ENCODE measurements at places on chromosomes 7 and 10.

DNA sequence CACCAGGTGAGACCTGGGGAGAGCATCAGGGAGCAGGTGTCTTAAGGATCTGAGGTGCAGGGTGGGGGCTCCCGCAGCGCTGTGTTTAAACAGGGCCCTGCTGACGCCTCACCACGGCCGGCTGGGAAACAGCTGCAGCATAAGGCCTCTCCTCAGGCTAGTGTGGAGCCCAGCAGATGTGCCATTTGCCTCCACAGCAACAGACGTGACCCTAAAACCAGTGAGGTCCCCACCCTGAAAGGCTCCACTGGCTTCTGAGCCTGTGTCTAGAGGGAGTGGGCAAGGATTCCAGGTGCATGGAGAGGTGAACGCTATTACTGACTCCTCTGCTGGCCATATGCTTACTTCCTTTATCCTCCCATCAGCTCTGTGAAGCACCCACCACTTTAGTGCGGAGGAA, 47.8 kb downstream of the SYPL1 start:
- DNase-seq = peak; percentile 63

- no peak for DNase-seq
These were observed 58.4 kb upstream of the FGL2 start for GRCh38 chr7:77258014-77258413.

DNA sequence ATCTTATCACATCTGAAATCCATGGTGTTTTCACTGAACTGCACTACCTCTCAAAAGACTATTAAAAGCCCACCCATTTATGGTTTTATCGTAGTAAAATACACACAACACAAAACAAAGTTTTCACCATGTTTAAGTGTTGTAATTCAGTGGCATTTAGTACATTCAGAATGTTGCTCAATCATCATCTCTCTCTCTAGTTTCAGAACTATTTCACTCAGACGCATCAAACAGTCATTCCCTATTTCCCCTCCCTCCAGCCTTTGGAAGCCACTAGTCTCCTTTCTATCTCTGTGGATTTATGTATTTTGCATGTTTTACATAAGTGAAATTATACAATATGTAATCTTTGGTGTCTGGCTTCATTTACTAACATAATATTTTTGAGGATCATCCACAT, 332.6 kb downstream of the TNS3 start:
- no peak for DNase-seq

DNA sequence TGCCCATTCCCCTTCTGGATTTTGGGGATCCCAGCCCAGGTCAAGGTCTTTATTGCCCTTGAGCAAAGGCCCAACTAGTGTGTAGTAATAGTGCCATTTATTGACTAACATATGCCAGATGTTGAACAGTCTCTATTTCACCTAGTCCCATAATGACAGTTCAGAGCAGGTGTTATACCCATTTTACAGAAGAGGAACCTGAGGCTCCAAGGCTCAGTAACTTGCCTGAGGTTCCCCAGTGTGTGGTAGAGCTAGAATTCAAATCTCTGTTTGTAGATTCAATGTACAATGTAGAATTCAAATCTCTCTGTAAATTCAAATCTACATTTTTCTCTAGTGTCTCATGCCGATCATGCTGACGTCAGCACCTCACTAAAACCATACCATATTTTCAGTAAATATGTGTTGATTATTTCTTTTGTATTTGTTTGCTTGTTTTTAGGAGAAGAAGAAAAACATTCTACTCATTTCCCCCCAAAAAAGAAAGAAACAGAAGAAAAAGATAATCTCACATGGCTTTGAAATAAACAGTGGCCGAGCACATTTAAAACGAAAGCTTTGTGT, 329.7 kb downstream of the PRPF18 start:
- DNase-seq = no peak

- no peak for DNase-seq
These were observed 245.3 kb upstream of the CELF2 start for GRCh38 chr10:10772411-10772810.

GRCh38 chr7:153951316-153951715, 100.9 kb upstream of the DPP6 start:
- DNase-seq = no peak

DNA sequence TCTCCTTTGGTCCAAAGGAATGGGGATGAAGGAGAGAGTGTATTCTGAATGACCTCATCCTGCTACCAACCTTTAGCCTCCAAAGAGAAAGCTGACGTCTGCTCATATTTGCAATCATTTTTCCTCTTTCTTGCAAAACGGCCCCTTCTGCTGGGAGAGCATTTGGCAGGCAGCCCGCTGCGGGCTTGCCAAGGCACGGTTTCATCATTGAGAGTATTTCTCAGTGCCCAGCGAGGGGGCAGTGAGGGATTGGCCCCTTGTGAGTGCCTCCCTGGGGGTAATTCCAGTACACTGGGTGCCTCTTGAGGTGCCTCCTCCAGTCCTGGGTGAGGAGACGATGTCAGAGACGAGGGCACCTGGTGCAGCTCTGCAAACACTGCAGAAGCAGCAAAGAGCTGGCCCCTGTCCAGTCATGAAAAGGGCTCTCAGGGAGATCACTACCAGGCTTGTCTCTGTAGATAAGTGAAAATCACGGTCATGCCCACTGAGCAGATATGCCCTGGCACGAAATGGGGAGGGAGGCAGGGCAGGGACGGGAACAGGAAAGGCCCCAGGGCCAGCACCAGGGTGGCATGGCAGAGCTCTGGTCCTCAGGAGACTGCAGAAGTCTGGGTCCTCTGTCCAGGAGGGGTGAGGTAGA, 48.7 kb upstream of the SHH start:
- DNase-seq = no peak

DNA sequence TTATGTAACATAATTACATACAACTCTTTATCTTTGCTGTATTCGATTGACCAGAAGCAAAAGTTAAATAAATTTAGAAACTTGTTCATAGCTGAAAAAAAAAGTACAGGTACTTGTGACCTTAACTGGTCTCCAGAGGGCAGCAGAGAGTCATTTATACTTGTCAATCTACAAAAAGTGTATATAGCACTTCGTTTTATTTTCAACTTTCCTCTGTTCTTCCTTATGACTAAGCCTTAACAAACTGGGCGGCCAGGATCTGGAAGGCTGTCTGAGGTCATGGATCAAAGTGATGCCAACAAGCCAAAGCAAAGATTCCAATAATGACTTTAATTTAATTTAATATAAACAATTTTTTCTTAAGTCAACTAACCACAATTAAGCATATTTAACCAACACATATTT, 29.8 kb downstream of the C10orf67 start:
- DNase-seq = peak; percentile 73

GRCh38 chr10:89652806-89653370, 7.8 kb upstream of the PANK1 start:
- DNase-seq = no peak

- no peak for DNase-seq
These were observed 213.7 kb downstream of the GRID1 start for GRCh38 chr10:86152911-86153310.

DNA sequence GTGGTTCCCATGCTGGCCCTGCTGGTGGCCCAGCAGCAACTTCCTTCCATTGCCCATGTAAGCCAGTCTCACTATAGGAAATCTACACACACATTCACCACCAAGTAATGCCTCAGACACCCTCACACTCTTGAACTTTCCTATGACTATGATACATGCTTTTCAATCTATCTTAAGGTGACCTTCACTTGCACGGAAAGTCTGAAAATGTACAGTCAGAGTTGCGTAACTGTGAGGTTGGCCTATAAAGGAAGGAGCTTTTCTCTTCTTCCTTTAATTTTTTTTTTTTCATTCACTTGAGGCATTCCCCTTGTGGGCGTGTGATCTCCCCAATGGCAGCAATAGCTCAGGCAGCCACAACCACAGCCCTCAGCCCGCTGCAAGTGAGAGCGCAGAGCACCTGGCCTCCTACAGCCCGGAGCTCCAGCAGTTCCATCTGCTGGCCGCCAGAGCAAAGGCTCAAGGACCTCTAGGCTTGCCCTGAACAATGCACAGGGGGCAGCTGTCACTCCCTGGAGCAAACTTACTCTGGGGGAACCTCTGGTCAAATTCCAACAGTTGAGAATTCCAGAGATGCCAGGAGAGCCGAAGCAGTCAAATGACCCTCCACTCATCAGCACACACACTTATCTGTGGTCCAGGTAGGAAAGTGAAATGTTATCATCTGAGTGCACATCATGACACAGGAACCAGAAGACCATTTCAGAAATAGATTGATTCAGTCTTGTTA, 123.1 kb upstream of the ADO start:
- peak; percentile 77 for DNase-seq

- DNase-seq = peak; percentile 58
These were observed 30.5 kb upstream of the SLF2 start for GRCh38 chr10:100882252-100882651.

DNA sequence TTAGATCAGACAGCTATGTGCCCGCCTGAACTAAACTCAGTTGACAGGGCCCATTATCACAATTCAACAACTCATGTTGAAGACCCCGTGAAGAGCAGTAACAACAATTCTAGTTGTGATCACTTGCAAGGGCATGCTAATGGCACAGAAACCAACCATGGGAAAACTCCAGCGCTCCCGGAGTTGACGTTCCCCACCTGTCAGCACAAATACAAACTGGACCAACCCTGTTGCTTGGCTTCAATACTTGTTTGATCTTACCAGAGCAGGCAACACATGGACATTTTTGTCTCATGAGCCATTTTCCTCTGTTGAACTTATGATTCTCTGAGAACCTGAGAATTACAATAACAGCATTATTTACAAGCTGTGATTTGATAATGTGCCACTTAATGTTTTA, 119.0 kb upstream of the LANCL2 start:
- DNase-seq = no peak
